AG04450 (cell line): ENCODE measurements at places on chromosomes 12 and 14.

DNA sequence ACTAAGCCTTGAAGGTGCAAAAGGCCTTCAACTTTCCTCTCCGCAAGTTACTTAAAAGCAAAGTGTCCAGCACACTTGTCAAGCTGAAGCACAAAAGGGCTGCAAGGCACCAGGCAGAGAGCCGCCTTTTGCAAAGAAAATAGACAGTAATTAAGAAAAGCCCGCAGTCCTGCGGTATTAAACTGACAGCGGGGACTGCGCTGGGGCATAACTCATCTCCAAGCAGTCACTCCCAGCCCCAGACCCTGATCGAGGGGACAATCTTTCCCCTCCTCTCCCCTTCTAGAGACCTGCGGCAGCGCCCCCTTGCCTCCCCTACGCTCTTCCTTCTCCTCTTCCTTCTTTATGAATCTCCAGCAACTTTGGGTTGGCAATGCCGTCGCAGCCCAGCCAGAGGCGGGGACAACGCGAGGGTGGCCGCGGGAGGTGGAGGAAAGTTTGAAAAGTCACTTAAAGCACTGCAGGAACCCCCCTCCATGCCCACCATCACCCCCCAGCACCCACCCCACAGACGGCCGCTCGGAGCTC, 200.9 kb upstream of the CAND1 start:
- DNase-seq, result no peak

DNA sequence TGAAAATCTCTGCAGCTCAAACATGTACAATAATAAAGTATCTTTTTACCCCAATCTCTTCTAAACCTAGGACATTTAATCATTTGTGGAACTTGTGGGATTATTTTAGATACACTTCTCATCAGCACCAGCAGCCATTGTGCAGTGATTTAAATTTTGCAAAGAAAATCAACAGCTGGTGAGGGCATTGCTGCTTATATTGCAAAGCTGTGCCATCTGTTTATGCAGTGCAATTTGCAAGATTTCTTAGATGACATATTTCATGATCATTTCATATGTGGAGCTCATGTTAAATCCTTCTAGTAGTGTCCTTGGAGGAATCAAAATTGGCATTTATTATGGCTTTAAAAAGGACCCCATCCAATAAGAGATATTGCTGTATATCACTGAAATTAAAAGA, 320.7 kb downstream of the BTG1 start:
- no peak for DNase-seq

DNA sequence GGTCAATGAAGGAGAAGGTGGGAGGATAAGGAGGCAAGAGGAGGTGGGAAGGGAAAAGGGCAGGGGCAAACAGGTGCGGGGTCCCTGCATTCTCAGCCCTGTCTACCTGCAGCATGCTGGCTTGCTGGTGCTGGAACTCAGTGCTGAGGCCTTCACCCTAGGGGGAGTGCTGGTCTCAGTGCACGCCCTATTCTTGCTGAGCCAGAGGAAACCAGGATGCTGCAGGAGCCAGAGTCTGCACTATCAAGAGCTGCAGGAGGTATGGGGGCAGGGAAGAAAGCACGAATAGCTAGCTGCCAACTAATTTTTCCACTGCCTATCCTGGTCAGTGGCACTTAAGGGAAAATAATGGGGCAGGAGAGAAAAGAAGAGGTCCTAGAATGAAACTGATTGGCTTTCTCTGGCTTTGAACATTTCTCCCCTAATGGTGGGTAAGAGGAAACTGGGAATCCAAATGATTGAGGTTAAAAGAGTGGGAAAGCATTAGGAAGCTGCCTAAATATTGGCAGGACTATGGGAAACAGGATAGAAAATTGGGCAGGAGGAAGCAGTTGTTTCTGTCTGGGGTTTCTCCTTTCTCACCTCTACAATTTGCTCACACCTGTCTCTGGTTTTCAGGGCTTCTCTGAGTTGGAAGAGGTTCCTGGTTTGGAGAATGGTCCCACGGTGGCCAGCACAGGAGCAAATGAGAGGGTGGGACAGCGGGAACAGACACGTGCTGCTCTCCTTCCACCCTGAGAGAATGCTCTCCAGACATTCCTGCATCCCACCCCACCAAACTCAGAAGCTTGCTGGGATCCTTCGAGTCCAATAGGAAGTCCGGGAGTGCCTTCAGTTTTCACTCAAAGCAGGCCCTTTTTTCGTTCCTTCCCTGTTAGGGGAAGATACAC, 1.9 kb downstream of the TMEM253 start:
- no peak for DNase-seq

- DNase-seq, result peak; percentile 21
These were observed 59.5 kb upstream of the IGF1 start for GRCh38 chr12:102539651-102540553.

DNA sequence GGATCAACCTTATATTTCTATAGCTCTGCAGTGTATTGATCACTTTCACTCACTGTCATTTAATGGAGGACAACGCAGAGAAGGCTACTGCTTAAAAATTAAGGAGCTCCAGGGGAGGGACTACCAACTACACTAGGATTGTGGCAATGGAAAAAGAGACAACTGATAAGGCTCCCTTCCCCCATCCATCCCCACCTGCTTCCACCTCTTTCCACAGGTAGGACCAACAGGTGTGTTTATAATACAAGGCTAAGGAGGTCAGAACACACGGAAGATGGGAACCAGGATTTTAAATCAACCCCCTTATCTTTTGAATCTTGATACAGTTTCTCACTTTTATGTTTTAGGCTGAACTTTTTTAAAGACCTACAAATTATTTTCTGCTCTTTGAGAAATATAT, 90.8 kb downstream of the STAB2 start:
- no peak for DNase-seq

DNA sequence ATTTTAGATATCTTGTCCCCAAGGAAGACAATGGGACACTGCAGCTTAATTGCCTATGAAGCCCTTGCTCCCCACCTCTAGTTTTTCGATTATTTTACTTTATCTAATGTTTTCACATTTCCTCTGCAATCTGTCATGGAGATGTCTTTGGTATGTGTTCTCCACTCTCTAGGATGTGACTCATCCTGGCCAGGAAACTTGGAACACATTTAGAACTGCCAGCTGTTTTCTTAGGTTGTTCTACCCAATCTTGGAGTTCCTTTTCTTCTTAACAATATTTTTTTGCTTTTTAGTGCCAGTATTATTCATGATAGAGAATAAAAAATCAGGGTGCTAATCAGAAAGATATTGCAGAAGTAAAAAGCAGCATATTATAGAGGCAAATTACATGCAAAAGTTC, 101.7 kb upstream of the CLEC14A start:
- DNase-seq, result peak; percentile 65

GRCh38 chr12:75969768-75970167, 61.8 kb downstream of the PHLDA1 start:
- DNase-seq, result no peak

DNA sequence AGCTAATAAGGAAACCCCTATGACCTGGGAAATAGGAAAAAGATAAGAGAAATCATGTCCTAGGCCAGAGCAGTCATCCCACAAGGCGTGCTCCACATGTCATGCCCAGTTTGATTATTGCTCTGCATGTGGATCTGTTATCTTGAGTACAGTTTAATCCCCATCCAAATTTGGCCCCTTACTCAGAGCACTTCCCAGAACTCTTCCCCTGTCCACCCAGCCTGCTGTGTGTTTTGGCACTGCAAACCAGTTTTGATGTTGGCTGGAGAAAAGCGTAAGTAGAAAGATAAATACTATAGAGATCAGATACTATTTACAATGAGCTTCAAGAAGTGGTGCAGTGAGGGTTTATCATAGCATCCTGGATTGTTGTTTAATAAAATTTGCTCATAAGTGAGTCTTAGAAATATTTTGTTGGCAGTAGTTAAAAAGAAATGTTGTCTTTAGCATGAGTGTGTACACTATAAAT, 83.8 kb downstream of the PTPRB start:
- DNase-seq, result no peak

DNA sequence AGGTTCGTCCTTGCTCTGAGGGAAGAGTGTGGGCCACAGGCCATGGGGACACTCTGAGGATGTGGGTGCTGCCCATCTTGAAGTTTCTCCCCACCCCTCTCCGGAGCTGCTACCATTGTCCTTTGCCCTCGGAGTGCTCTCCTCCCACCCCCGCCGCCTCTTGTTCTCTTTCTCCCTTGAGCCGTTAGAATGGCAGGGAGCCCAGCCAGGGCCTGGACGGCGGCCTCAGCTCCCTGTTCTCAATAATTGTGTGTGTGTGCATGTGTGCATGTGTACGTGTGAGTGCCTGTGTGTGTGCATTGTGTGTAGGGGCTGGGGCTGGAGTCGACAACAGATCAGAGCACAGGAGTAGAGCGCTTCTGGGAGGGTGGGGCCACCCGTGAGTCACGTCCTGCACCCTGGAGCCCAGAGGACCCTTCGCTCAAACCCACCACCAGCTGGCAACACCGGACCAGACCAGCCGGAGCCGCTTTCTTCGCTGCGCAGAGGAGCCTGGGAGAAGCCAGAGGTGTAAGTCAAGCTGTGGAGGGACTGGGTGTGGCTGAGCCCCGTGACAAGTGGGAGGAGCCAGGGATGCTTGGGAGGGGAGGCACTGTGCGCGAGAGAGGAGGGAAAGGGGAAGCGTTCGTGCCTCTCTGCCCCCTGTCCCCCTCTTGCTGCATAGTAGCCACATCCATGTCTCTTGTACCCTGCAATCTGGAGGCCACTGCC, 25.9 kb upstream of the KCNA5 start:
- DNase-seq, result no peak

GRCh38 chr12:16344269-16344668, 3.2 kb upstream of the MGST1 start:
- DNase-seq, result no peak

DNA sequence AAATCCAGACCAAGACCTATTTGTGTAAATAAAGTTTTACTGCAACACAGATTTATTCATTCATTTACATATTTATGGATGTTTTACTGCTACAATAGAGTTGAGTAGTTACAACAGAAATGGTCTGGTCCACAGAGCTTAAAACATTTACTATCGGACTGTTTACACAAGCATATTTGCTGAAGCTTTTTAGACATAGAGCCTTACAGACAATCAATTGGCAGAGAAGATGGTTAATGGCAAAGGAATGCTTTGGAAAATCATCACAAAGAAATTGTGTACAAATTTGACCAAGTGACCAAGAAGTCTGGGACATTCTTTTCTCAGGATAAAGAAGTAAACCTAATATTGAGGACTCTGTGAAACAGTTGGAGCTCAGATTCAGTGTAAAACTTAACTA, 504.3 kb downstream of the SLC16A7 start:
- no peak for DNase-seq

- no peak for DNase-seq
These were observed 8.8 kb downstream of the ATP5MC2 start for GRCh38 chr12:53667080-53667479.

DNA sequence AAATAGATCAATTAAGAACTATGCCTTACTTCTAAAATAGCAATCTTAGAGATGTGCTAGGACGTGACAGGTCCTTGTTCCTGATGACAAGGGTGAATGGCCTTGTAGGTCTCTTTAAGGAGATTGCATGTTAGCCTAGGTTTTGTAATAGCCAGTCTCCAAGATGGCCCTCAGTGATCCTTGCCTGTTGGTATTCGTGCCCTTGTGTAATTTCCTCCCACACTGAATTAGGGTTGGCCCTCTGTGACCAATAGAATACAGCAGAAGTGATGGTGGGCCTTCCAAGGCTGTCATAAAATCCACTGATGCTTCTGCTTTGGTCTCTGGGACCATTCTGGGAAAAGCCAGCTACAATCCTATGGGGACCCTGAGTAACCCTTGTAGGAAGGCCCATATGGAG, 38.2 kb upstream of the SNX6 start:
- no peak for DNase-seq

DNA sequence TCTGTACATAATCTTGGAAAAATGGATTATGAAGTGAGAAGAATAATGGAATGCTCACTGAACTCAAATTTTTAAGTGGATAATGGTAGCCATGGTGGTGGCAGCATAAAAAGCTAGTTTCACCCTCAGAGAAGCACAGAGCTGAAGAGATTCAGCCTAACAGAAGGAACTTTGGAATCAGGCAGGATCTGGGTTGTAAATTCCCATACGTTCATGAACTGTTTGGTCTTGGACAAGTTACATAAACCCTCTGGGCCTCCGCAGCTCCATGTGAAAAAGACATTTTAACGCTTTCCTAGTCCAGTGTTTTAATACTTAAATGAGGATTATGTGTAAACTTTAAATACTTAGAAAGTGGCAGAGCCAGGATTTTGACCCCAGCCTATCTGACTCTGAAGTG, 26.6 kb downstream of the JKAMP start:
- no peak for DNase-seq

- peak; percentile 60 for DNase-seq
These were observed 9.2 kb downstream of the DGKA start for GRCh38 chr12:55940065-55940732.

DNA sequence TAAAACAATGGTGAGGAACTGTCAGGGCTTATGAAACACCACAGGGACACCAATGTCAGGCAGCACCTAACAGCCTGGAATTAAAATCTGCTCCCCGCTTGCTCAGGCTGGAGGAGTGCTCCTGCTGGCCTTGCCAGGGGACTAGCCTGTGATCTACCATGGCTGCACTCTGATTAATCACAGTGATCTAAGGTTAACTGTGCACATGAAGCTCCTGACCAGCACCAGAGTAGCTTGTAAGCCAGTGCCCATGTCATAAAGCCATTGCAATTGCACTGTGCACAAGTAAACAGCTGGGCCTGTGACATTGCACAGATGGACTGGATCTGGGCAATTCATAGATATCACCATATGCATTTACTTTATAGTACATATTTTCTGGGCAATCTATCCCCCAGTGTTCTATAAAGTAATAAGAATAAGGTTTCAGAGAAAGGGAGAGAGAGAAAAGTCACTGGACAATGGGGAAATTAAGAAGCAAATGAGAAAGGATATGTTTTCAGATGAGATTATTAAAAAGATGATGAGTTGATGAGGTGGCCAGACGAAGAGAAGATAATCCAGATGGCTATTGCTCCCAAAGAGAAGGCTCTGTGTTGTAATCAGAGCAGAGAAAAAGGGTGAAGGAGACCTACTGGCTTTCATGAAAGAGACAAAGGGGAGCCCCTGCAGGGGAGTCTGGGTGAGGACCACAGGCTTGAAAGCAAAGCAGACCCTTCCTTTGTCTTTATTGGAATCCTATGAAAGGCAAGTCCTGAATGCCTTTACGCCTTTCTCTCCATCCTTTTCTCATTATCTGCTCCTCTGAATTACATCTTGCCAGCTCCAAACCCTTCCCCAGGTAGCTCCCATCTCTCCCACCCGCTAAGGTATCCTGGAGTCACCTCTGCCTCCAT, 145.8 kb downstream of the SLC38A6 start:
- DNase-seq, result no peak

DNA sequence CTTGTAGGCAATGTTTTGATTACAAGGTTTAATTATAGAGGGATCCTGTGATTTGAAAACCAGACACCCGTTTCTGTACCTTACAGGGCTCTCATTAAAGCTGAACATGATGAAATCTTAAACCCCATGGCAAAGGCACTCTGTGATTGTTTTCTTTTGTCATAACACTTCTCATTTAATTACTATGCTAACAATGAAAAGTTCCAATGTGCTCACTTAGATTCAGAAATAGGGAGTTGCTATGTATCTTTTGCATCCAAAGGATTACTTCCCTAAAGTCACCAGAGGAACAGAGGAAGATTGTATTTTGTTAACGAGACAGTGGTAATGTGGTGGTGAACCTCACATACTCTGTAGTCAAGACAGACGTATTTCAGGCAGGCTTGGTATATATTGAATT, 81.5 kb upstream of the MYF6 start:
- no peak for DNase-seq

GRCh38 chr12:110269622-110270124, 11.4 kb upstream of the ATP2A2 start:
- DNase-seq, result peak; percentile 69
